ENCODE measurements at places on chromosomes 5 and 9. TPM values are rescaled to one million over a fixed set of nuclear protein-coding genes. Genes with fewer than 3 reads are reported as not detected.

The BRD3OS gene
- 11.4 TPM for total RNA-seq

The PCA3 gene
- 0.62 TPM for total RNA-seq

The ITGA2 gene
- 15.1 TPM for total RNA-seq

The PCDHGA11 gene
- total RNA-seq: 10.8 TPM

DNA sequence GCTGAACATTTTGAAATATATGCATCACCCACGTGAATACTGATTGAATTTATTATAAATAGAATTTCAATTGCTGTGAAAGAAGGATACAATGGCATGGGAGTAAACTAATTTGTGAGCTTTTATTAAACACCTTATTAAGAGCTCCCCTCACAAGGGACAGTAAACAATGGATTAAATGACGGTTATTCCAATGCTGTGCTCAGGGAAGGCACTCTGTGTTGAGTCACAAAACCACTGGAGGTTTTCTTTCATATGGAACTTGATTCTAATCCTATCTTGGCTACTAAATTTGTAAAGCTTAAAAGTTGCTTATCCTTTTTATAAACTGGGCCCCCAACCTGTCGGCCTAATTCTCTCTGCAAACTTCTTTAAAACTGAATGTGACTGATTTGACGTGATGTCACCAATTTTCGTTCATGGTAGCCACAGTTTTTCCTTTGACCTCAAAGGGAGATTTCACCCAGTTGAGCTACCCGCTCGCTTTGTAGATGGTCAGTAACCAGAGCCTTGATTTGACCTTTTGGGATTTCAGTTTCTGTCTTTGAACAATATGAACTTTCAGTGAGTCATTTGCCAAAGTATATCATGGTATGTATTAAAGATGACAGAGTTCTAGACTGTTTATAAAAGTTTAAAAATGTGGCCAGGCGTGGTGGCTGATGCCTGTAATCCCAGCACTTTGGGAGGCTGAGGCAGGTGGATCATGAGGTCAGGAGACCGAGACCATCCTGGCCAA lies 61.3 kb upstream of the PIK3R1 start:
- no peaks in the 10 kb centered on the region for H3K4me1 ChIP-seq
- H3K27me3 ChIP-seq: no peaks in the 10 kb centered on the region
- no peak overlapping the region for H3K27ac ChIP-seq
- H3K4me3 ChIP-seq: no peak overlapping the region
- no peaks in the 10 kb centered on the region for H3K36me3 ChIP-seq
- no peak for DNase-seq

DNA sequence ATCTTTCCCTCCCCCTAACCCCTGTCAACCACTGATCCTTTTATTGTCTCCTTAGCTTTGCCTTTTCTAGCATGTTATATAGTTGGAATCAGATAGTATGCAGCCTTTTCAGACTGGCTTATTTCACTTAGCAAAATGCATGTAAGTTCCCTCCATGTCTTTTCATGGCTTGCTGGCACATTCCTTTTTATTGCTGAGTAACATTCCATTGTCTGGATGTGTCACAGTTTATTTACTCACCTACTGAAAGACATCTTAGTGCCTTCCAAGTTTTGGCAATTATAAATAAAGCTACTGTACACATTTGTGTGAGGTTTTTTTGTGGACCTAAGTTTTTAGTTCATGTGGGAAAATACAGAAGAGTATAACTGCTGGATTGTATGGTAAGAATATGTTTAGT lies 230.1 kb downstream of the PBX3 start:
- no peaks in the 10 kb centered on the region for H3K27me3 ChIP-seq
- H3K27ac ChIP-seq: no peak overlapping the region
- peaks cover 5% of the 10 kb centered on the region for H3K36me3 ChIP-seq
- DNase-seq: no peak
- H3K4me1 ChIP-seq: no peaks in the 10 kb centered on the region

All from endothelial cell (in vitro differentiated cells).